ENCODE measurements at places on chromosomes 5 and 9.
A peak's percentile ranks its signal among the peaks of the same experiment; 100 is the strongest.

- DNase-seq, result peak; percentile 80
Observed at GRCh38 chr5:38420691-38421390, 135.6 kb downstream of the LIFR start.

DNA sequence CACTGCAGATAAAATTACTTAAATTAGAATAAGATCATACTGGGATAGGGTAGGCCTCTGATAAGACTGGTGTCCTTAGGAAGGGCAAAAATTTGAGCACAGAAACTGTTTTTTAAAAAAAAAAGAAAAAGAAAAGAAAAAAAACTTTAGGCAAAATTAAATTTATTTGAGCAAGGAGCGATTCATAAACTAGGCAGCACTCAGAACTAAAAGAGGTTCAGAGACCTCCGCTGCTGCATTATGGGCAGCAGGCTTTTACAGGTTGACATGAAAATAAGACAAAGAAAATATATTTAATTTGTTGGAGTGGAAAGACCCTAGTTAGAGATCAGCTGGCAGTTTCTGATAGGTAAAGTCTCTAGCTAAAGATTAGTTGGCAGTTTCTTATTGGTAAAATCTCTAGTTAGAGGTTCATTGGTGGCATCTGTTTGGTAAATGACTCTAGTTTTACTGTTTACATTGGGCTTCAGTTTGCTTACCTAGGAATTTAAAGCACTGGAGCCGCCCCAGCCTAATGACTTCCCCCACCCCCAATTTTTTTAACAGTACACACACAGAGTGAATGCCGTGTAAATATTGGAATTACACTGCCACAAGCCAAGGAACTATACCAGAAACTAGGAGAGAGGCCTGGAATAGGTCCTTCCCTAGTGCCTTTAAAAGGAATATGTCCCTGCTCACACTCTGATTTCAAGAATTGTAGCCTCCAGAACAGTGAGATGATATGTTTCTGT is 4.5 kb upstream of the PLPP6 start:
- no peak for DNase-seq

- no peak for DNase-seq
Observed at GRCh38 chr5:6721442-6721841, 8.2 kb downstream of the TENT4A start.

DNA sequence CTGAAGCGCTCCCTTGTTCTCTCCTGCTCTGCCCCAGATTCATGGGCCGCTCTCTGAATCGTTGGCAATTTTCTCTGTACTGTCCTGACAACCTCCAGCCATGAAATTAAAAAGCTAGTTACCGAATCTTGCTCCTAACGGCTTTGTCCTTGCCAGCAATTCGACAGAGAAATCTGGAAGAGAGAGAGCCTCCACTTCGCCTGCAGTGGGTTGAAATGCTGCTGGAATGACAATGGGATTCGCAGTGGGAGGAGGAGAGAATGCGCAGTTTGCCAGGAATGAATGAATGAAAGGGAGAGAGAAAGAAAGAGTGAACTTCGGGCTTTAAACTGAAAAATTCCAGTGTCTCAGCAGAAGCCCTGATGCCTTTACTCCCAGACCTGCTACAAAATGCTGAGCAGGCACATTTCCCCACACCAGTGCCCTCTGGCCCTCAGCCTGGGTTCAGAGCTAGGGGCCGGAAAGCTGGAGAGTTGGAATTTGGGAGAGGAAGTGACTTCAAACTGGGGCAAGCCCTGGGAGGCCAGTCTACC is 11.5 kb upstream of the BOD1 start:
- no peak for DNase-seq

GRCh38 chr5:135319458-135319857 is 79.6 kb downstream of the MACROH2A1 start:
- DNase-seq, result no peak

DNA sequence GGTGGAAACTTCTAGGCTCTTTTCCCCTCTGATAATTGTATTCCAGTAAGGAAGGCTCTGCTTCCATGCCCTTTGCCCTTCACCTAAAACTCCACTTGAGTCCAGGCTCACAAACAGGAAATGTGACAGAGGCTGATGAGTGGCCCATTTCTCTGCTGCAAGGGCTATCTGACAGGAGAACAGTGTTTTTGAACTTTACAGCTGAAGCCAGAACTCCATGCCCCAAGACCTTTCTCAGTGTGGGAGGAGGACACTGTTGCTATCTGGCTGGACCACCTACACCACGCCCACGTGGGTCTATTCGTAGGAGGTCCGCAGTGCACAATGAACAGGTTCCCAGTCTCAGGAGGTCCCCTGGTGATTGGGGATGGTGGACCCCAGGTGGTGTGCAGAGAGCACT is 13.6 kb downstream of the GGTA1 start:
- no peak for DNase-seq

DNA sequence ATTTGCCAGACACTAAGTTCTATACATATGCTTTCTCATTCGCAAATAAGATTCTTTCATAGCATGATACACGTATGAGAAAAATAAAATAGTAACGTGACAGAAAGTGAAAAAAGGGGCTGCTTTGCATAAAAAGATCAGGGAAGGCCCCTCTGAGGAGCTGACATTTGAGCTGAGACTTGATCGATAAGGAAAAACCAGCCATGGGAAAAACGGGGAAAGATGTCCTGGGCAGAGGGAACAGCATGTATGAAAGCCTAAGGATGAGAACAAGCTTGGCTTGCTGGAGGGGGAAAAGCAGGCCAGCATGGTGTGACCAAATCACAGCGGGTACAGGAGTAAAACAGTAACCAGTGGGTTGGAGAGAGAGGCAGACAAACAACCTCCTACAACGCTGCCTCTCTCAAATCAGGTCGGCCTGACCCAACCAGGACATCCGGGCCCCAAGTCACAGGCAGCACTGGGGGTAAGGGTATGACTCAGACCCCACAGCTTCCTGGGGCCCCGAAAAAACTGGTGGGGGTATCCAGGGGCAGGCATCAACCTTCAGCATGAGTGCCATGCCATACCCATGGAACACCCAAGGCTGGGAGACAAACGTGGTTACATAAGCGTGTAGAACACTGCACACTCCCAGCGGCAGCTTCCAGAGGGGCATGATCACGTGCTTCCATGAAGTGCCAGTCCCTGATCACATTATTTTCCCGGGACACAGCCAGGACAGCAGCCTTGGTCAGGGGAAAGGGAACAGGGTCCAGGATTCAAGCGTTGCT is 2.2 kb downstream of the TNIP1 start:
- DNase-seq, result no peak

- no peak for DNase-seq
Observed at GRCh38 chr9:131701789-131702337, 38.0 kb downstream of the RAPGEF1 start.

- DNase-seq, result peak; percentile 68
Observed at GRCh38 chr9:130042885-130043653, at the start of gene FNBP1. FNBP1 (minus strand) TSS chr9:130043189; CDS start chr9:130042975, 214 bp downstream.

- DNase-seq, result no peak
Observed at GRCh38 chr5:172243302-172243701, 40.3 kb downstream of the UBTD2 start.

- peak; percentile 89 for DNase-seq
Observed at GRCh38 chr9:124342776-124343485, 72.3 kb downstream of the PSMB7 start.

DNA sequence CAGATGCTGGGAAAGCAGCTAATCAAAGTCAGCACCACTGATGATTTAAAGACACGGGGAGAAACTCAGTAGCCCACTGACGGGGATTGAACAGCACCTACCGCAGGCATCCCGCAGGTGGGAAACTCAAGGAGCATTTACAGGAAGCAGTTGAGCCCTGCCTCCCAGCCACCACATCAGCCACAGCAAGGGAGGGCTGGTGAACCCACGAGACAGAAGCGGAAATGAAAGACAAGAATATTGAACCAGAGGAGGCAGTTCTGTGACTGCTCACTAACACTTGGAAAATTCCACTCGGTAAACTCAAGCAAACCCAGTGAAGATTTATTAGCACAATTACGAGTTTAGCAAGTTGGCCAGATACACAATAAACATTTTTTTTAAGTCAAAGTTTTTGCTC is 10.6 kb upstream of the FAM163B start:
- DNase-seq, result no peak

GRCh38 chr9:130142641-130143040 is 29.6 kb upstream of the NCS1 start:
- DNase-seq, result no peak

- peak; percentile 51 for DNase-seq
Observed at GRCh38 chr9:76873821-76874220, 32.1 kb downstream of the PRUNE2 start.

GRCh38 chr9:109918339-109919163 is 138.6 kb downstream of the PALM2AKAP2 start:
- DNase-seq, result no peak

GRCh38 chr5:2307631-2308030 is 424.9 kb upstream of the IRX4 start:
- no peak for DNase-seq

GRCh38 chr9:13427587-13427986 is 148.1 kb upstream of the MPDZ start:
- peak; percentile 71 for DNase-seq

GRCh38 chr9:216866-217265 is 2.2 kb downstream of the DOCK8 start:
- no peak for DNase-seq

DNA sequence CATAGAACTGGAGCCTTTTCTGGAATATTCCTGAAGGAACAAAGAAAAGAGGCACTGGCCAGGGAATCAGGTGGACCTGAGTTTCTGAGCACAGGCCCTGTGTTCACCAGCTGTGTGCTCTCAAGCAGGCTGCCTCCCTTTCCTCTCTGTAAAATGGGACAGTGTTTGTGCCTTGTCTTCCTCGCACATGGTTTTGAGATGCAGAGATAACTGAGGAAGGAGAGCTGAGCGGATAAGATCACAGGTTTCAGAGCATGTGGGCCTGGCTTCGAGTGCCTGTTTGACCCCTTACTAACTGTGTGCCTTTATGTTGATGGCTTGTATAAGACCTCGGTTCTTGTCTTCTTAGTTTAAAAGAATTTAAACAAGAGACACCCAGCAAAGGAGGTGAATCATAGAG is 46.2 kb upstream of the HAND1 start:
- DNase-seq, result no peak

DNA sequence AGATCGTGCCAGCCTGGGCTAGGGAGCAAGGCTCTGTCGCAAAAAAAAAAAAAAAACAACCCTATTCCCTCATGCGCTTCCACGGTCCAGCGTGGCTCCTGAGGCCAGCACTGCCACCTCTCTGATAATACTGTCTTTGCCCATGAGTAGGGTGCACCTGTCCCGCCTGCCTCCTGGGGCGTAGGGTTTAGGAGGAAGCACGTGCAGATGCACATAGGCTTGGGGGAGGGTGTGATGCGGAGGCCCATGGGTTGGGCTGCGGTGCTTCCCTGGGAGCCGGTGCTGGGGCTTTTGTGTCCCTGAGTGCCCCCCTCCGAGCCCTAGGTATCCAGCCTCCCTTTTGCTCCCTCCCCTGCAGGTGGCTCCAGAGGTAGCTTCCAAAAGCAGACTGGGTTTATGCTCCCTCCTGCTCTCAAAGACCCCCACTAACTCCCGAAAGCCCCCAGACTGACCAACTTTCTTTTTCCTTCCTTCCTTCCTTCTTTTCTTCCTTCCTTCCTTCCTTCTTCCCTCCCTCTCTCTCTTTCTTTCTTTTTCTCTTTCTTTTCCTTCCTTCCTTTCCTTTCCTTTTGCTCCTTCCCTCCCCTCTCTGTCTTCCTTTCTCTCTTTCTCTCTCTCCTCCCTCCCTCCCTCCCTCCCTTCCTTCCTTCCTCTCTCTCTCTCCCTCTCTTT is 12.8 kb downstream of the FGFR4 start:
- DNase-seq, result no peak

DNA sequence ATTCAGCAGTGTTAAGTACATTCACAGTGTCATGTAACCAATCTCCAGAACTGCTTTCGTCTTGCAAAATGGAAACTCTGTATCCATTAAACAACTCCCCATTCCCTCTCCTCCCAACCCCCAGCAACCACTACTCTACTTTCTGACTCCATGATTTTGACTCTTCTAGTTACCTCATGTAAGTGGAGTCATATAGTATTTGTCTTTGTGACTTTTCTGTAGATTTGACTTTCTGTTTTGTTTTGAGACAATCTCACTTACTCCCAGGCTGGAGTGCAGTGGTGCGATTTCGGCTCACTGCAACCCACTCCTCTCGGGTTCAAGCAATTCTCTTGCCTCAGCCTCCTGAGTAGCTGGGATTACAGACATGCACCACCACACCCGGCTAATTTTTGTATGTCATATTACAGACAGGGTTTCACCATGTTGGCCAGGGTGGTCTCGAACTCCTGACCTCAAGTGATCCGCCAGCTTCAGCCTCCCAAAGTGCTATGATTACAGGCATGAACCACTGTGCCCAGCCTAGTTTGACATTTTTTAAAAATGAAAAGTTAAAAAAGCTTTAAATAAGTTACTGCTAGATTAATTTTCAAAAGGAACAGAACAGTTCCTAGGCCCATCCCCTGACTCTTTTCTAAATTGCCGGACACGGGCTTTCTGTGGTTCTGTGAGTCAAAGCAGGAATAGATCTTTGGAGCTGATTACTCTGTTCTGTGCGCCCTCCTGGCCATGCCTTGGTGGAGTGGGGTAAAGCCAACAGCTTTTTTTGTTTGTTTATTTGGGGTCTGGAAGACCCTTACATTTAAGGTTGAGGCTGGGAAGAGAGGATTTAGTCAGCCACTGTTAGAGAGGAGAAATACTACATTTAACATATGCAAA is 59.3 kb downstream of the RALGPS1 start:
- DNase-seq, result no peak

DNA sequence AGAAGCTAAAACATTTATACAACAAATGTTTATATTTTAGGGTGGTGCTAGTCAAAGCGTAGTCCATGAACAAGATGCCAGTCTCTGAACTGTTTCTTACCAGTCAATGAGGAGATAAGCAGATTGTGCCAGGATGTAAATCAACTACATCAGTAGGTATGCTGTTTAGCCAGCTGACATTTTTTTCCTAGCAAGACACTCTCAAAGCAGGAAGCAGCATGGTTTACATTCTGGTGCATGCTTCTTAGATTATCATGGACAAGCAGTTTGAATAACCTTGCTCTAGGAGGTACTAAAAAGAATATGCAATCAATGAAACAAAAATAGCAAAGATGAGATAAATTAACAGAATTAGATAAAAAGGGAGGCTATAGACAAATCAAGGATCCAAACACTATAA is 17.0 kb downstream of the TICAM2 start:
- DNase-seq, result no peak

DNA sequence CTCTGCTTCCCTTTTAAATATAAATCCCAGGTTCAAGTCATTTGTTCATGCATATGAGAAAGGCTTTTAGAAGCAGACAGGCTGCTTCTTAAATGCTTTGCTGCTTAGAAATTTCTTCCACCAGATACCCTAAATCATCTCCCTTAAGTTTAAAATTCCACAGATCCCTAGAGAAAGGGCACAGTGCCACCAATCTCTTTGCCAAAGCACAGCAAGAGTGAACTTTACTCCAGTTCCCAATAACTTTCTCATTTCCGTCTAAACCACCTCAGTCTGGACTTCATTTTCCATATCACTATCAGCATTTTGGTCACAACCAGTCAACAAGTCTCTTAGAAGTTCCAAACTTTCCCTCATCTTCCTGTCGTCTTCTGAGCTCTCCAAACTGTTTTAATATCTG is 679.8 kb upstream of the FTMT start:
- peak; percentile 16 for DNase-seq

GRCh38 chr5:31860726-31861433 is 221.9 kb downstream of the PDZD2 start:
- no peak for DNase-seq

GRCh38 chr9:131853434-131853833 is 113.6 kb upstream of the RAPGEF1 start:
- no peak for DNase-seq

- peak; percentile 98 for DNase-seq
Observed at GRCh38 chr5:147403651-147404640, 105.9 kb downstream of the DPYSL3 start.
